ENCODE measurements at places on chromosomes 2 and 18.

GRCh38 chr2:42133771-42134195, 35.4 kb upstream of the EML4 start:
- DNase-seq, result no peak

DNA sequence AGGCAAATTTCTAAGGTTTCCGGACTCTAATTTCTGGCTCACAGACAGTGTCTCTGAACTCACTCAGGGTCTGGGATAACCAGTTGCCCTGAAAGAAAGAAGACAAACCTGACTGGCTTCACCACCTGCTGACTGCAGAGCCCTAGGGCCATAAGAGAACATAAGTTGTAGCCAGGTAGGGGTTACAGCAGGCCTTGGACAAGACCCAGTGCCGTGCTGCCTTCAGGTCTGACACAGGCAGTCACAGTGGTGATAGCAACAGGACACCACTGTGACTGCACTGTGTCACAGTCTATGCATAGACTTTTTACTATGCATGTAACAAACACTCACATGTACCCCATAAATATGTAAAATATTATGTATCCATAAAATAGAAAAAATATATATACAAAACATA, 508.5 kb downstream of the PID1 start:
- DNase-seq, result no peak

DNA sequence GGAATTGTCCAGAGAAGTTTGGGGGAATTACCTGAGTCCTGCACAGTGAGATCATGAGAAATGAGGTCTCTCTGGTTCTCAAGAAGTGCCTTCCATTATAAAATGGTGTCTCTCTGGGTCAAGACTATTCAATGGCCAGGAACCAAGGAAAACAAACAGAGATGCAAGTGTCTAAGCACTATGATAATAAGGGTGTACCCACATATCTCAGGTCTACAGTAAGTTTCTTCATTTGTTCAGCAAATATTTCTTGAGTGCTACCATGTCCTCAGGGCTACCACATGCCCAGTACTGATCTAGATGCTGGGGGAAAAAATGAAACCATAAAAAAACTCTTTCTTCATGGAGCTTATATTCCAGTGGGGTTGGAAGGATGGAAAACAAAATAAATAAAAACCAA, 170.0 kb downstream of the ACKR3 start:
- no peak for DNase-seq

GRCh38 chr2:226423498-226423960, 376.1 kb downstream of the IRS1 start:
- peak; percentile 43 for DNase-seq
